Neural crest cell (in vitro differentiated cells): ENCODE measurements at places on chromosomes 12 and 14.

GRCh38 chr14:105568859-105569766, 42.7 kb downstream of the TMEM121 start:
- DNase-seq, result no peak

GRCh38 chr14:97604731-97605130, 807.5 kb downstream of the VRK1 start:
- no peak for DNase-seq

DNA sequence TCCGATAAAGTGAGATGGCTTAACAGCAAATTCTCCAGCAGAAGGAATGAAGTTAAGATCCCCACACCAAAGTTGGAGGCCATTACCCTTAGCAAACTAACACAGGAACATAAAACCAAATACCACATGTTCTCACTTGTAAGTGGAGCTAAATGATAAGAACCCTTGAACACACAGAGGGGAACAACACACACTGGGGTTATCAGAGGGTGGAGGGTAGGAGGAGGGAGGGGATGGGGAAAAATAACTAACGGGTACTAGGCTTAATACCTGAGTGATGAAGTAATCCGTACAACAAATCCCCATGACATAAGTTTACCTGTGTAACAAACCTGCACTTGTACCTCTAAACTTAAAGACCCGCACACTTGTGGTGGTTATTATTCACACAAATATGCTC, 240.4 kb upstream of the NAV3 start:
- no peak for DNase-seq

- DNase-seq, result no peak
Measured at GRCh38 chr14:61973981-61974380, 211.8 kb downstream of the SNAPC1 start.

- no peak for DNase-seq
Measured at GRCh38 chr12:47065546-47065945, 13.9 kb upstream of the PCED1B start.

GRCh38 chr14:37145395-37145794, 27.0 kb downstream of the SLC25A21 start:
- DNase-seq, result no peak

DNA sequence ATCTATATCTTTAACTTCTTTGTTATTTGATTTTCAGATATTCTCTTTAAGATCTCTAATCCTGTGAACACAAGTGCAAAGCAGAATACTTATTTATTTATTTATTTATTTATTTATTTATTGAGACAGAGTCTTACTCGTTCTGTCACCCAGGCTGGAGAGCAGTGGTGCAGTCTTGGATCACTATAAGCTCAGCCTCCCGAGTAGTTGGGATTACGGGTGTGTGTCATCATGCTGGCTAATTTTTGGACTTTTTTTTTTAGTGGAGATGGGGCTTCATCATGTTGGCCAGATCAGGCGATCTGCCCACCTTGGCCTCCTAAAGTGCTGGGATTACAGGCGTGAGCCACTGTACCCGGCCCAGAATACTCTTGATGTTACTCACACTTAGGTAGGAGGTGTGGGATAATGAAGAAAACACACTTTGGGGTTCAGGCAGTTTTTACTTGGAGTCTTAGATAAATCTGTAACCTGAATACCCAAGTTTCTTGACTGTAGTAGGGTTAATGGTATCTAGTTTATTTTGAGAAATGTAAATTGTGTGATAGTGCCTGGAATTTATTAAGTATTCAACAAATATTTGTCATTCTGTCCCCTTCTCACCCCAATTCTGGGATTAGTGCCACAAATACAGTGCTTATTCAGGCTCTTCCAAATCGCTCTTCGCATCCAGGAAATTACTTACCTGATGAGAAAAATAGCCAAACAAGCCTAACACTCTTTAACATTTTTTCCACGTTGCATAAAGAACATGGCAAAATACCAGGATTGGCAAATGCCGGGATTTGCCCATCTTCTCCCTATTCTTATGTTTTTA, 33.0 kb downstream of the METAP2 start:
- no peak for DNase-seq

GRCh38 chr12:44155358-44155757, 319.5 kb downstream of the TMEM117 start:
- no peak for DNase-seq

GRCh38 chr12:87897662-87898061, 131.5 kb downstream of the C12orf50 start:
- no peak for DNase-seq

GRCh38 chr12:122981036-122981471, 573 bp downstream of the ARL6IP4 start:
- no peak for DNase-seq

DNA sequence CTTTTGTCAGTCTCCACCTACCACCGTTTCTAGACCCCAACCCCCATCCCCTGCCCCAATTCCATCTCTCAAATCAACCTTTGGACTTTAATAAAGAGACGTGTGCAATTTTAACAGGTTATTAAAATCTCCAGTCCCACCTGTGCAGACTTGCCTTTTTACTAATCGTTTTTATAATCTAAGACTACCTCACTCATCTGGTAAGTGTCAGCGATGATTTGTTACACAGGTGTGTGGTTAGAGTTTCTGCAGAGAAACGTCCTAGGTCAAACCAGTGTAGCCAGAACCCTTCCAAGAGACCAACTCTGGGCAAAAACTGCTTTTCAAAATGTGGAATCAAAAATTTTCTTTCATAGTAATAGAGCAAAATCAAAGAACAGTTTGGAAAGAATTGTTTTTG, 60.4 kb upstream of the PELI2 start:
- DNase-seq, result no peak

DNA sequence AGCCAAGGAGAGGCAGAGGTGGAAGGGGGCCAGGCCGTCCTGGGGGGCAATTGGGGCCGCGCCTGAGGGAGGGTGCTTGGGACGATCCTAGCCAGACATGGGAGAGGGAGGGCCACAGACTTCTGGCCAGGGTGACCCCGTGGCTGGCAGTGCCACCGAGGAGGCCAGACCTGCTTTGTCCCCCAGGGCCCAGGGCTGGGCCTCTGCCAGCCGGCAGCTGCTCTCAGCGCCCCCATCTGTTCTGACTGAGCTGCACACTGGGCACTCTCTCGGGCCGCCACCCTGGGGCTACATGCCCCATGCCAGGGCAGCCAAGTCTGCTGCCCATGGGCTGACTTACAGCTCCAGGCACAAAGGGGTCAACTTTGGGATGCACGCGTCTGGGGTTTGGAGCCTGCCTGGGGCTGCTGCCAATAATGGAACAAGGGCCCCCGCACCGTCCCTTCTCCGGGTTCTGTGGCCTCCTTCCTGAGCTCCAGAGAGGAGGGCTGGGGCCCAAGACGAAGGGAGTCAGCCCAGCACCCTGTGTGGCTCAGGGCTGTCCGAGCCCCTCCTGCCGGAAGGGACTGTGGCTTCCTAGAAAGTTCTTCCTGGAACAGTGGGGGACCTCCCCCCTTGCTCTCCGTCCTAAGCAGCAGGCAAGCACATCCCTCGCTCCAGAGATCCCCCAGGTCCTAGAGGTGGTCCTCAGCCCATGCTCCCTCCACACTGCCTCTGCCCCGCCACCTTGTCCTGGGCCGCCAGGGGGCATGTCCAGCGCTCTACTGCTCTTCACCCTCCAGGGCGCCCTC, 1.1 kb downstream of the ADSS1 start:
- DNase-seq, result peak; percentile 40

- no peak for DNase-seq
Measured at GRCh38 chr12:124027753-124028554, 54.9 kb downstream of the ZNF664 start.

- no peak for DNase-seq
Measured at GRCh38 chr12:65881965-65882413, 57.7 kb downstream of the HMGA2 start.

DNA sequence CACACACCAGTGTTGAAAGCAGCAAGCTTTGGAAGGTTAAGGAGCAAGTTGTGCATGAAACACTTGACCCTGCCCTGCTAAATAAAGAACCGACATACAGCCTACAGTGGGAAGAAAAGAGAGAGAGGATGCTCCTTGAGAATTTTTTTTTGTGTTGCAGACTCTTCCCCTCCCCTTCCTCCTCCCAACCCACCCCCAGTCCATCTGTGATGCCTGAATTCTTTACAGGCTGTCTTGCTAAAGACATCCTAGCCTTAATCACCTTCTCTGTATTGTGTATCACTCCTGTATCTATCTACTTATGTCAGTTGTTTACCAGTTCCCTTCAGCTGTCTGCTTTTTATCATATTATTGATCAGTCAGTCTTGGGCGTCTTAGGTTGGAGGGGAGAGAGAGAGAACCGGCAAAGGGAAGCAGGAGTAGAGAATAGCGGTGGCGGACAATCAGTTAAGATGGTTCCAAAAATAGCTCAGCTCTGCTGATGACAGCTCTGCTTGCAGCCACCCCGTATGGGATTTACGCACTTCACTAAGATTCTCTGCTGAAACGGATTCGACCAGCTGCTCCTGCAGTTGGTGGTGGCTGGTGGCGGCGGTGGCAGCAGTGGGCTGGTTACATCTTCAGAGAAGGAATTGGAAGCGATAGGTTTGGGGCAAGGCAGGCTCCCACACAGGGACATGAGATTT, 664.7 kb downstream of the NRXN3 start:
- no peak for DNase-seq

- DNase-seq, result peak; percentile 64
Measured at GRCh38 chr14:99671235-99672224, 12.6 kb upstream of the CYP46A1 start.

DNA sequence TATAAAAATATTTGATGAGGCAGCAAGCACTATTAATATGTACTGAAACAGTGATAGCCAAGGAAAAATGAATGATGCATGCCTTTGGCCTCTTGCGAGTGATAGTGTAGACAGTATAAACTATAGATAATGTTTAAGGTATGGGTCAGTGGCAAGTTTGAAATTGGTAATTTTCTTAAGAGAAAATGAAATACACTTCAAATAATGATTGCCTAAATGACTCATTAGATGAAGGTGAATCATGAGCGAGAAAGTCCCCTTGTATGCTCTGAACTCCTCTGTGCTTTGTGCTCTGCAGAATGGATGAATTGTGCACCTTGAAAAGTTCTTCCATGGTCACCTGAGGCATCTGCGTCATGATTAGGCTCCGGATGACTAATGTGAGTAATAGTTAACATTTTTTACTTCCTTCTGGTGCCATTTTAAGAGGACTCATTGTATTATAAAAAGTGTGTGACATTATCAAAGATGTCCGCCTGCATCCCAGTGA, 84.9 kb upstream of the RTL1 start:
- no peak for DNase-seq
